ENCODE measurements at places on chromosomes 5 and 9.

GRCh38 chr9:93814077-93814956, 140.8 kb downstream of the BARX1 start:
- no peak for DNase-seq

DNA sequence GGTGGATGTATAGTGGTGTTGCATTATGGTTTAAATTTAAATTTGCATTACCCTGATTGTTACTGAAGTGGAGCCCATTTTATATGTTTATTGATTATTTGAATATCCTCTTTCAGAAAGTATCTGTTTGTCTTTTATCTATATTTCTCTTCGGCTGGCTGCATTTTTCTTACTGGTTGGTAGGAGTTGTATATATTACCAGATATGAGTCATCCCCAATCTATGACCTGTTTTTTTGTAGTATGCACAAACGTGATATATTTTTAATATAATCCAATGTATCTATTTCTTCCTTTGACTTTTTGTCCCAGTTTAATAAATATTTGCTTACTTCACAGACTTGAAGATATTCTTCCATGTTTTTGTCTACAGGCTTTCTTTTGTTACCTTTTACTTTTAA, 29.3 kb upstream of the CAMK4 start:
- DNase-seq: no peak

- DNase-seq: no peak
Measured at GRCh38 chr5:134063188-134063820, 51.2 kb upstream of the TCF7 start.

GRCh38 chr5:170404398-170404797, 15.2 kb upstream of the KCNMB1 start:
- no peak for DNase-seq

DNA sequence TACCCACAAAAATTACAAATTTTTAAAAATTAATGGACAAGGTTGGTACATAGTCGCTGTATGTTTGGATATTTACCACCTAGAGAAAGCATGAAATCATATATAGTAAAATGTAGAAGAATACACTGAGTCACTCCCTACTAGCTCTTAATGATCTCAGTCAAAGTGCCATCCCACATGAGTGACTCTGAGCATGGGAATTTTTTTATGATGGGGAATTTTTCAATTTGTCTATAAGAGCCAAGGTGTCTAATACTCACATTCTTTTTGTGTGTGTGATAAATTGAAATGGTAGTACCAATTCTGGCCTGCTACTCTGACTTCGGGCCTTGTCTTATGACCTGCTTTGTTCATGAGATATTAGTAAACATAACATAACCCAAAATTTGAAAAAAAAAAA, 483.2 kb downstream of the CDH10 start:
- no peak for DNase-seq

All from HS-27A (cell line).